ENCODE measurements at places on chromosomes 3 and 15.

- DNase-seq = no peak
These were observed 243.4 kb downstream of the WNT5A start for GRCh38 chr3:55243678-55244077.

DNA sequence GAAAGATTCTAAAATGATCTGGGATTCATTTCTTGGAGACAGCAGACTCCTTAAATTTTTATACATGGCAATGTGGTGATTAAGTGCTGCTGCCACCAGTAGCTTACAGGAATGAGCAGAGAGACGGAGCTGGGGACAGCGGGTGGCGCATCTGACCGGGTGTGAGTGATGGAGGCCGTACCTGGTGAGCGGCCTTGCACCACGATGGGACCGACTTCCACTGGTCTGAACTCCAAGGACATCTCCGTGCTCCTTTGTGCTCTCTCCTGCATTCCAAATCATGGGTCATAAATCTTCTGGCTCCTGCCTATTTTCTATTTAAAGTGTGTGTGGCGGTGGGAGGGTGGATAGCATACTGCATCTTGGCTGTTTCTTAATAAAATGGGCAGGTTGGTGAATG is 262.6 kb downstream of the ABHD5 start:
- DNase-seq = no peak

DNA sequence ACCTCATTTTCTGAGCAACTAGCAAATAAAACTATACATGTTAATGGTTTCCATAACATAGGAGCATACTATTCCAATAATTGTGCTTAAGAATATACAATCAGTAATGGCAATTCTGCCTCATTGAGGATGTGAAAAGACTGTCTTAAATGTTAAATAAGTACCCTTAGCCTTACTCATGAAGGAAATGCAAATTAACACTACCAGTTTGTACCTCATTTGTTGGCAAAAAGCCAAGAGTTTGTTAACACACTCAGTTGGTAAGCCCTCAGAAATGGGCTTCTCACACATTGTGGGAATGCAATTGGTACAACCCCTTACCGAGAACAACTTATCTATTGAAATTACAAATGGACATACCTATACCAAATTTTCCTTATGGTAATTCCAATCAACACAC is 9.2 kb upstream of the STT3B start:
- DNase-seq = no peak

- DNase-seq = no peak
These were observed 244.0 kb downstream of the GABRG3 start for GRCh38 chr15:27214961-27215360.

GRCh38 chr3:115208066-115208750 is 61.1 kb upstream of the ZBTB20 start:
- no peak for DNase-seq

DNA sequence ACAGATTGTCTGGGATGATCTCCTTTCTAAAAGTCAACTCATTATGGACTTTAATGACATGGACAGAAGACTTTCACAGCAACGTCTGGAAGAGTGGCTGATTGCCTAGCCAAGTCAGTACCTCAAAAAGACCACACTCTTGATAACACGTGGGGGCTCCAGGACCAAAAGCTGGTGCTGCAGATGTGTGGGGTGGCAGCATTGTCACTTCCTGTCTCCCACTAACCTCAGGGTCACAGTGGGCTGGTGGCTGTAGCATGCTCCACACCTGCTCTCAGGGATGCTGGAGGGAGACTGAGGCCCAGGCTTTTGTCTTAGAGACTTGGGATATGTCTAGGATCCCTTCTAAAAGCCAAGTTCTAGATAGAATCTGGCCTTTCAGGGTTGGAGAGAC is 118.1 kb downstream of the APBA2 start:
- DNase-seq = no peak

DNA sequence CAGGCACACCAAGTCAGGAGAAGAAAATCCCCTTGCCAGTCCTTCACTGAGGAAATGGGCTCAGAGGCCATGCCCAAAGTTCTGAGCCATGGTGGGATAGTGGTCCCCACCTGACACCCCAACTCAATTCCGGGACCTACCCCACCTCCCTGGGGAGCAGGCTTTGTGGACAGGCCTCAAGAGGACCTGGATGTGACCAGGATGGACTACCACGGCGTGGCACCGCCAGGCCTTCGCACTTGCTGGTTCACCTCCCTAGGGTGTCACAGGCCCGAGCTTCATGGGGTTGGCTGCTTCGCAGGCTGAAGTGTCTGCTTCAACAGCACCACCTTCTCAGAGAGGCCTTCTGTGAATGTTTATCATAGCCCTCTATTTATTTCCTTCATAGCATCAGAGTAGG is 31.7 kb downstream of the POC1A start:
- no peak for DNase-seq

- no peak for DNase-seq
These were observed 3.0 kb upstream of the APH1B start for GRCh38 chr15:63274427-63274826.

- DNase-seq = no peak
These were observed 15.6 kb upstream of the PRTG start for GRCh38 chr15:55758580-55758986.

- DNase-seq = no peak
These were observed 216.4 kb downstream of the RBMS3 start for GRCh38 chr3:29497282-29497681.

DNA sequence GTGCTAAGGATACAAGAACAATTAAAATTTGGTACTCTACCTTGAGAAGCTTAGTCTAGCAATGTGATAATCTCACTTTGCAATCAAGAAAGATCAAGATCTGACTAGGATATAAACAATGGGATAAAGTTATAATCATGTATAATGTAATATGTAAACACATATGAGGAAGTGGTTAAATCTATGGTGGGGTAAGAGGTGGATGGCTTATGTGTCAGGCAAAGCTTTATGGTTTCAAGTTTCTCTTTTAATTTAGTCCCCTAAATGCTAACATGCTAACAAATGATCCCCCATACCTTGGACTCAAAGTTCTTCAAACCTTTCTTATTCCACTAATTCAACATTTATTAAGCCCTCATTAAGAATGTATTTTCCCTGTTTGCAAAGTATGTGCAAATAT is 2.5 kb downstream of the RSL24D1 start:
- no peak for DNase-seq

- no peak for DNase-seq
These were observed 63.5 kb downstream of the FNDC3B start for GRCh38 chr3:172102883-172103310.

- no peak for DNase-seq
These were observed 322.8 kb downstream of the ZNF621 start for GRCh38 chr3:40847551-40847992.

DNA sequence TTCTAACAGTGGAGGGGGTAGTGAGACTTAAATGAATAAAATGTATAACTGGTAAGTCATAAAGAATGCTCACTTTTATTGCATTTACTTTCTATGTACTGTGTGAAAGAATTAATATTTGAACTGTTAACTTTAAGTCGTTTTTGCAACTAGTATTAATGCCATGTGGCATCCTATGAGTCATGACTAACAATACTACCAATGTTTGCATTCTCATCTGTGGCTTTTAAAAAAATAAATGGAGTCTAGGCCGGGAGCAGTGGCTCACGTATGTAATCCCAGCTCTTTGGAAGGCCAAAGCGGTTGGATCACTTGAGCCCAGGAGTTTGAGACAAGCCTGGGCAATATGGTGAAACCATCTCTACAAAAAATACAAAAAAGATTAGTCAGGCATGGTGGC is 5.2 kb downstream of the C3orf49 start:
- DNase-seq = no peak

DNA sequence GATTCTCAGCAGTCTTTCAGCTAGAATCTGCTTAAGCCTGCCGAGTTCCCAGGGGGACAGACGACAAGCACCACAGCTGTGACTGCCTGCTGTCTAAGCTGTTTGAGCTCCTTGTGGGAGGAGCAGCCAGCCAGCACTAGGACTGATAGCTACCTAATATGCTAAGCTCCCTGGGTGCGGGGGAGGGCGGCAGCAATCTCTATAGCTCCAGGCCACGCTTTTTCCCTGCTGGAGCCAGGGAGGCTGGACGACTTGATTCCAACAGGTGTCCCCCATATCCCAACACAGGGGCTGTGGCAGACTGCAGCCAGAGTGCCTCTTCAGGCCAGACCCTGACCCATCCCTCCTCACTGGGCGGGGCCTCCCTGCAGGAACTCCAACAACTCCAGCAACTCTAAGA is 134.1 kb upstream of the ARPP21 start:
- DNase-seq = no peak

DNA sequence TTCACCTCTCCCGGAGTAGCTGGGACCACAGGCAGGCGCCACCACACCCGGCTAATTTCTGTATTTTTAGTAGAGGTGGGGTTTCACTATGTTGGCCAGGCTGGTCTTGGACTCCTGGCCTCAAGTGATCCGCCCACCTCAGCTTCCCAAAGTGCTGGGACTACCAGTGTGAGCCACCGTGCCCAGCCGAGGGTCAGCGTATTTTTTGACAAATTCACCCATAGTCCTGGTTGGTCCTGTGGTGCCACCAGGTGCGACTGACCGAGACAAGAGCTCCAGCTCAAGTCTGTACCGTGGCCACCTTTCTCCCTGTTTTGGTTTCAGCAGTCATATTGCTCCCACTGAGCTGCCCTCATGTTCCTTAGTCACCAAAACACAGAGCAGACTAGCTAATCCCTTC is 8.8 kb downstream of the SLC51A start:
- DNase-seq = no peak

GRCh38 chr3:171673951-171674350 is 136.3 kb downstream of the PLD1 start:
- no peak for DNase-seq

DNA sequence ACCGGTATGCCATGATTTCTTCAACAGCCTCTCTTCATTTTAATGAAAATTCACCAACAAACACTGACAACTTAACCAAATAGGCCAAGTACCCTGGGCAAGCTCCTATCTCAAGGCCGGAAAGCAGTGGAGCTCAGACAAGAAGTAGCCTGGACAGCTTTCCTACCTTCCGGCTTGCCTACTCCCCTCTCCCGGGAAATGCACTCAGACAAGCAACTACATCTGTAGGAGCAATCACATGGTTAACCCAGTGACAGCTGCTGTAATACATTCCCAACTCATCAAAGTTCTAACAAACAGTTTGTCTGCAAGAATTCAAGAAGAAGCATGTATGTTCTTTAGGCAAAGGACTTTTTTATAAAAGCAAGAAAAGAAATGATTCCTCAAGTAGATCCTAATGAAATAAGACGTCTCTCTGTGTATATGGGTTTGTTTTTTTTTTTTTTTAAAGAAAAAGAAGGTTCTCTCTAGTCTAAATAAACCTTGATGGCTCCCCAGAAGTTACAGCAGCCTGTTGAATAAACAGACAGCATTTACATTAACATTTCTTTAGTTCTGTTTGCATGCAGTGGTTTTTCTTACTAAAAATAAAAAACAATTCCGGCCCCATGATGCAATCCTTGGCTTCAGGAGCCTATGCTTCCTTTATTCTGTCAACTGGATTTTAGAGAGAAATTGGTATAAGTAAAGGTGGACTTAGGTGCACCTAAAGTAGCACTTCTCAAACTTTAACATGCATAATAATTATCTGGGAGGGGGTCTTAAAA is 278.7 kb downstream of the NEK10 start:
- DNase-seq = no peak

- DNase-seq = peak; percentile 10
These were observed 137.6 kb downstream of the PEAK1 start for GRCh38 chr15:77282333-77282732.

- no peak for DNase-seq
These were observed 141.6 kb downstream of the ECT2 start for GRCh38 chr3:172892158-172892557.

GRCh38 chr15:63922261-63922904 is 88.6 kb upstream of the HERC1 start:
- DNase-seq = no peak

- no peak for DNase-seq
These were observed 80.6 kb upstream of the PRR20G start for GRCh38 chr3:127368186-127369032.

DNA sequence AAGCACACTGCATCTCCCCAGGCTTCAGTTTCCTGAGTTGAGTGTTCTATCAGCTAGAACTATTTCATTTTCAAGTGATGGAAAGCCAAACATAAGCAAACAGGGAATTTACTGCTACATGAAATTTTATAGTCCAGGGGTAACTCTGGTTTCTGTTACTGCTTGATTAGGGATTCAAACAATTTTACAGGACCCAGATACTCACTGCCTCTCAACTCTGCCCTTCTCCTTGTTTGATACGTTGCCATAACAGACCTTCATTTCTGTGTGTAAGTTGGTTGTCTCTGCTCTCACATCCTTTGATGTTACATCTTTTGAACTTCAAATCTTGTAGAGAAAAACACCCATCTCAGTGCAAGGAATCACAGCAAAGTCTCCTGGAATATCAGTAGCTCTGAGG is 572.7 kb downstream of the UNC13C start:
- DNase-seq = no peak

GRCh38 chr3:178536211-178537079 is at the start of gene KCNMB2:
Gene KCNMB2, plus strand, starts transcription at chr3:178536436.
- DNase-seq = no peak

Measured in globus pallidus (tissue), 1 donor.